Chondrocyte (in vitro differentiated cells): ENCODE measurements at places on chromosomes 1 and 21. TPM values are rescaled to one million over a fixed set of nuclear protein-coding genes. Genes with fewer than 3 reads are reported as not detected.
A peak's percentile ranks its signal among the peaks of the same experiment; 100 is the strongest.

The BGLAP gene
- total RNA-seq = 0.82 TPM in 1 of 3 replicates, not detected in the others

The OR2L13 gene
- total RNA-seq = not detected in 3 replicates

The TNNT2 gene
- total RNA-seq = 20.3 to 21.6 TPM (median 21.2 TPM) in 3 replicates

The SERINC2 gene
- 9.1 to 19.8 TPM (median 19.1 TPM) in 3 replicates for total RNA-seq

The GBP6 gene
- not detected in 3 replicates for total RNA-seq

The PADI3 gene
- not detected in 3 replicates for total RNA-seq

The HSD3B1 gene
- not detected in 3 replicates for total RNA-seq

The PCAT6 gene
- 4.2 to 6.8 TPM (median 4.5 TPM) in 3 replicates for total RNA-seq

The FAM72D gene
- total RNA-seq = 0.44 to 0.45 TPM in 2 of 3 replicates, not detected in the other

The FBXO28 gene
- 19.4 to 23.9 TPM (median 20.1 TPM) in 3 replicates for total RNA-seq

The TMPRSS15 gene
- total RNA-seq = 0.97 TPM in 1 of 3 replicates, not detected in the others

The LCE3A gene
- not detected in 3 replicates for total RNA-seq

The TENT5C gene
- total RNA-seq = 0.20 to 0.41 TPM (median 0.21 TPM) in 3 replicates

DNA sequence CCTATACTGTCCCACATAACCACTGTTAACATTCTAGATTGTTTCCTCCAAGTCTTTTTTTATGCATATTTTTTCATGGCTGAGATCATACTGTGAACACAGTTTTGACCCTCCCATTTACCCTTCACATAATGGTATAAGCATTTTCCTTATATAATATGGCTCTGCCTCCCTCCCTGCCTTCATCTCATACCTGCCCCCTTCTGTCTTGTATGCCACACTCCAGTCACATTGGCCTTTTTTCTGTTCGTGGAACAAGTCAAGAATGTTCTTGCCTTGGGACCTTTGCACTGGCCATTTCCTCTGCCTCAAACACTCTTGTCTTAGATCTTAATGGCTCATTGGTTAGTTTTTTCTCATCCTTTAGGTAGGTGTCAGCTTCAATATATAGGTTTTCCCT is 24.3 kb upstream of the ELAVL4 start:
- DNase-seq = no peak

DNA sequence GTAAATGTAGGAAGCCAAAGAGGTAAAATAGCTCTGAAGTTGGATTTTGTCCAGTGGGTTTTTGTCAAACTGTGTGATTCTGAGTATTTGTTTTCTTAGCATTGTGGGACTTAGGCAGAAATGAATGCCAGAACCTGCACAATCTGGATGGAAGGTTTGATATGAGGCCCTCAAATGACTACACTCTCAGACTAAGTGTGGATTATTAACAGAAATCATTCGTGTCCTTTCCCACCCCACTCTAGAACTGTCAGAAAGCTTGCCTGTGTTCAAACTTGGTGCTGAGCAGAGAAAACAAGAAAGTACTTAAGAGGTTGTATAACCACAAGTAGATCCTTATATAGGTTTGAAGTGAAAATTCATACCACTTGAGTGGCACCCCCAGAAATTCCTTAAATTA is 88.5 kb downstream of the WDR3 start:
- no peak for DNase-seq

- DNase-seq = no peak
Observed at GRCh38 chr1:184656221-184656620, 98.4 kb downstream of the EDEM3 start.

- DNase-seq = no peak
Observed at GRCh38 chr21:37220433-37220980, 46.6 kb downstream of the VPS26C start.

GRCh38 chr1:5490635-5491034 is 501.6 kb downstream of the NPHP4 start:
- DNase-seq = no peak

DNA sequence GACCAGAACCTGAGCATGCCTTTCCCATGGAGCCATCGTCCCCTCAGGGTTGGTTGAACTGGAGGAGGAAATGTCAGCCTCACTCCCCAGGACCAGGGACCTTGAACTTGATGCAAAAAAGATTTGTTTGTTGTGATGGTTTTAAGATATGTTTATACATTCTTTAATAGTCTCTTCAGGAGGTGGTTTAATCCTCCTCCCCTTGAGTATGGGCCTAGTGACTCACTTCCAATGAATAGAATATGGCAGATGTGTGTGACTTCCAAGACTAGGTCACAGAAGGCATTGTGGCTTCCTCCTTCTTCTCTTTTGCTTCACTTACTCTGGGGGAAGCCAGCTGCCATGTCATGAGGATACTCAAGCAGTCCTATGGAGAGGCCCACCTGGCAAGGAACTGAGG is 81.7 kb upstream of the WNT4 start:
- no peak for DNase-seq

DNA sequence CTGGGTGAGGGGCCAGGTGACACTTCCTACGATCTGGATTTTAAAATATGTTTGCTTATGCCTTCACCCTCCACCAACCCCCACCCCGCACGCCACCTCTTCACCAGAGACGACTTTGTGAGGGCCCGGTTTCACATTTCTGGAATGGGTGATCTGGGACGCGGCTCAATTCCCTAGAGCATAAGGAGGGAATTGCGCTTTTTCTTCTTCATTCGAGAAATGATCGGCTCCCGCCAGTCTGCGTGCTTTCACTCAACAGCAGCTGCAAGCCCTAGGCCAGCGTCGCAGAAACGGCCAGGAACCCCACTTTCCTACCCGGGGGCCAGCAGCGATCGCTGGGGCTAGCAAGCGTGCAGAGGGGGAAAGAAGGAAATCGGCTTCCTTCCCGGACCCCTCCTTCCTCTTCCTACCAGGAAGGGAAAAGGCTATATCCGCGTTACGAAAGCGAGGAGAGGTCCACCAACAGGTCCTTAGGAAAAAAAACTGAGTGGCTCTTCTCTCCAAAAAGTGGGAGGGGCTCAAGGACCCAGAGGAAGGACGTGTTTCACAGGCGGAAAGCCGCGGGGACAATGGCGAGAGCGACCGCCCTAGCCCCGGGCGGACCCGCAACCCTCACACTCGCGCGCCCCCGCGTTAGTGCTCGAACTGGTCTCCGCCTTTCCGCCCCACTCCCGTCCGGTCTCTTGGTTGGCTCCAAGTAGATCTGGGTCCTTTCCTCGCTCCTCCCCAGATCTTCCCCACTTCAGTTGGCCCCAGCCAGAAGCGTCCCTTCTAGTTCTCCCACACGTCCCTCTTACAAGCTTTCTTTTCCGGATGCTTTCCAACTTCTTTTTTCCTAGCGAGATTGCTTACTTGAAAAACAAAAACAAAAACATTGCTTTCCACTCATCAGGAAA is 1.1 kb upstream of the ADAMTS1 start:
- peak; percentile 94 for DNase-seq

DNA sequence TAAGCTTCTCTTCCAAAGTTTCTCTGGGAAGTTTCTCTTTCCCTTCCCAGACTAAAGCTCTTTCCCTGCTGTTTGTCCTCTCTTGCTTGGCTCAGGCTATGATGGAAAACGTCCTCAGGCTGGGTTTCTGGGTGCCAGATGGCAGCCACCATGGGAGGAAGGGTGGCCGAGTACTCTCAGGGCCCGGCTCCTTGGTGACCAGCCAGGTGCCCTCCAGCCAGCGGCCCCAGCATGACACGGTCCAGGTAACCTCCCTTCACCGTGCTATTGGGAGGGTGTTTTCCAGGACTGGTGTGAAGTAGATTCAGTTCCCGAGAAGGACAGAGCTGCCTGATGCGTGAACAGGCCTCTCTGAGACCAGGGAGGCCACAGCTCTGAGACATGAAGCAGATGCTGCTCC is 60.3 kb downstream of the KIF26B start:
- no peak for DNase-seq

DNA sequence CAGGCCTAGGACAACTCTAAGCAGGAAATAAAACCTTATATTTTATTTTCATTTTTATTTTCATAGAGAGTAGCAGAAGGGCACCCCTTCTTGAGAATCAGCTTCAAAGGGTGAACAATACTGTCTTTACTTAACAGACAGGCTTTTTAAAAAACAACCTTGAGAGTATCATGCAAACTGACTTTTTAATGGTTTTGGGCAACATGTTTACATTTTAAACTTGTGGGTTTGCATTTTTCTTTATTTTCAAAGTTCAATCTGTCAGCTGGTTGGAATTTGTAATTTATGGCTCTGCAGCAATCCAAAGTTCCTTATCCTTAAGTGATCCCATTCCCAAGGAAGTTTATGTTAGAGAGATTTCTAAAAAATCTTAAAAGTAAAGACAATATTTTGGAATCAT is 392.3 kb upstream of the ADAMTS5 start:
- no peak for DNase-seq

- DNase-seq = no peak
Observed at GRCh38 chr1:202416641-202417040, 68.1 kb downstream of the PPP1R12B start.

DNA sequence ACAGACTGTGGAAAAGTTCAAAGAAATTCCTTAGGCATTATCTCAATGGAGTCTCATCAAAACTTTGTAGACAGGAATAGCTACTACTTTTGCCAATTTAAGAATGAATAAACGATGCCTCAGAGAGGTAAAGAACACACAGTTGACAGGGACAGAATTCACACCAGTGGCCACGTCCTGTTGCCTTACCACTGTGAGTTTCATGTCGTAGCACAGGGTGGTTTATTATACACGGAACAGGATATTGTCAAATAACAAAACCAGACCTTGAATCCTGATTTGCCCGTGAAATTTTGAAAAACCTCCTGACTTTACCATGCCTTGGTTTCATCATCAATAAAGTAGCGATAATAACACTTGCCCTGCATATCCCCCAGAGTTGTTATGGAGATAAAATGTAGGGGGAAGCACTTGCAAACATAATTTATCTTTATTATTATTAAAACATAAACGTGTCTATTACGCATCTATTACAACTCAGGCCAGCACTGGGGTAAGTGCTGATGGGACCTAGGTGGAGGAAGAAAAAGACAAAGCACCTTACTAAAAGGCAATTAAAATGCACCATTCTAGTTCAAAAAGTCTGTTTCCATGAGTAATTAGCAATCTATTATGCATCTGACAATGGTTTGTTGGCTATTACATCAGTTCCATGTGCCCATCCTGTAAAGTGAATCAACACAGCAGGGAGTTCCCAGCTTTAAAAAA is 408.1 kb upstream of the RUNX1 start:
- DNase-seq = no peak

GRCh38 chr1:115230281-115230680 is 107.8 kb downstream of the NGF start:
- DNase-seq = no peak

GRCh38 chr21:31509194-31510017 is 150.1 kb upstream of the SOD1 start:
- DNase-seq = no peak

DNA sequence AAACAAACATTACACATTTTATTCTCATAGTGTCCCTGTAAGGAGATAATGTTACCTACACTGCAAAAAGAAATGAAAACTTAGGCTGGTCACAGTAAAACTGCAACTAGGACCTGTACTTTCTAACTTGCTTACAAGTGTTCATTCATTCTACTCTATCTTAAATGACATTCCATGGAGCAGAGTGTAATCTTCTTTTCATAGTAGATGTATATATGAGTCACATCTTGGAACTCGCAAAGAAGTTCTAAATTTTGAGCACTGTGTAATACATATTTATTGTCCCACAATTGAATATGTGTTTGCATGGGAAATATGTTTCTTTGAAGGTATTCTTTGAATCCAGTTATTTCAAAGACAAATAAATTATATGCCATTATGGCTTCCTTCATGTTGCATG is 1258.5 kb upstream of the ADGRL2 start:
- DNase-seq = no peak

DNA sequence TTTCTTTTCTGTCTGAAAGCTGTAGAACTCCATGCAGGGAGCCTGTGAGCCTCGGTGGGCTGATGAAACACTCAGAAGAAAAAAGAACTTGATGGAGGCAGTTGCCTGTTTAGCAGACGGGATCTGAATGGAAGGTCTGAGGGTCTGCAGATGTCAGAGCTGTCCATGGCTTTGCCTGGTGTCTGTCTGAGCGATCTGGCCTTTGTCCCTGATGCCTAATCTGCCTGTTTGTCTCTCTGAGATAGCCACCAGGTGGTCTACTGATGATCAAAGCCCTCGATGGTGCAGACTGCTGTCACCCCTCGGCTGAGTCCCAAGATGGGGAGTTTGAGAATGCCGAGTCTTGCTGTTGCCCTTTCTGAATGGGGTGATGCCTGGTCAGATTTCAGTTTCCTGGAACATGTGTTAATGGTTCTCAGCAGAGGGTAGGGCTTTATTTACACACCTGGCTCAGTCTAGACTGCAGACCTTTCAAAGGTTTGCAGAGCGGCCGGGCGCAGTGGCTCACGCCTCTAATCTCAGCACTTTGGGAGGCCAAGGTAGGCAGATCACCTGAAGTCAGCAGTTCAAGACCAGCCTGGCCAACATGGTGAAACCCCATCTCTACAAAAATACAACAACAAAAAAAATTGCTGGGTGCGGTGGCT is 90.4 kb downstream of the KIF26B start:
- no peak for DNase-seq

DNA sequence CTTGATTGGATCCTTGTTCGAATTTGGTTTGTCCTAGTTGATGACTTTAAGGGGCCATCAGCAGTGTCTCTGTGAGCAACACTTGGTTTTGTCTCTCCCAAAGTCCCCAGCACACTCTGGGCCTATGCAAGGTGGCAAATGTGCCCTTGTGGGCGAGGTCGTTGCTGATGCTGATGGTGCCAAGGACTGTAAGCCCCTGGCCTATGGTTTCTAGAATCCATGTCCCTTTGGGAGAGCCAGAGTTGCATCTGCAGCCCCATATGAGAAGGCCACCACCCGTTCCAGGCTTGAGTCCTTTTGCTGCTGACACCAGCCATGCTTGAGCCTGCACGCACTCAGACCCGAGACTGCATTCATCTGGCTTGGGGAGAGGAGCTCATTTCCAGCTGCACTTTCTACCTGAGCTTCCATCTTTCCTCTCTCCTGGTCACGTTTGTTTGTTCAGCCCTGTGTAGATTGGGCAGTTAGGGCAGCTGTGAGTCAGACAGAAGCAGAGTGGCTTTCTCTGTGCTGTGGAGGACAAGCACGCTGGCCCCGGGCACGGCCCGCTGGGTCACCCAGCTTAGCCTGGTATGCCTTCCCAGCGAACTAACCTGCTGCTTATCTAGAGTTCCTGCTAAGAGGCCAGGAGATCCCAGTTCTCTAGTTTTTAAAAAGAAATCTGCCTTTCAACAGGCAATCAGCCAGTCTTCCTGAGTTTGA is 52.1 kb upstream of the CSF3R start:
- DNase-seq = no peak

DNA sequence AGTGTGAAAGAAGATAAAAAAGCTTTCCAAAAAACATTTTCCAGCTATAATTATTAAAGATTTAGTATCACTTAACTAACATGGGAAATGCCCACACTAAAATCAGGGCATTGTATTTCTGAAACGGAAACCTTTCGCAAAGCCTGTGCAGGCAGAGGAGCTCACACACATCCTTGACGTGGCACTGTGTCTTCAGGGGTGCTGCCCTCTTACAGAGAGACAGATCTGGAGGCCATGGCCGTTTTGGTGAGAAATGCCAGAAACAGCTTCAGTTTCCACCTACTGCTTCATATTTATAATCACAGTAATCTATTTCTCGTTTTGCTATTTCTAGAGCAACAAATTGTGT is 26.7 kb downstream of the ATP1B1 start:
- DNase-seq = no peak

- no peak for DNase-seq
Observed at GRCh38 chr1:218778257-218779126, 395.2 kb upstream of the LYPLAL1 start.
